ENCODE measurements at places on chromosomes 2 and 18. TPM values are rescaled to one million over a fixed set of nuclear protein-coding genes. Genes with fewer than 3 reads are reported as not detected.

Gene DUSP19
- 1.8 TPM for total RNA-seq

Gene TLX2
- total RNA-seq, result 0.19 TPM

Gene RGPD5
- 22.5 TPM for total RNA-seq

Gene IL36A
- total RNA-seq, result not detected

Gene TMEM169
- 1.8 TPM for total RNA-seq

Gene SKA1
- total RNA-seq, result 55.4 TPM

Measured in activated naive CD4-positive, alpha-beta T cell treated with anti-CD3 and anti-CD28 coated beads, Interleukin-2, amount 50 U/mL, for 72 hours (primary cell).